Fibroblast of skin of back (primary cell): ENCODE measurements at places on chromosomes 4 and X.

DNA sequence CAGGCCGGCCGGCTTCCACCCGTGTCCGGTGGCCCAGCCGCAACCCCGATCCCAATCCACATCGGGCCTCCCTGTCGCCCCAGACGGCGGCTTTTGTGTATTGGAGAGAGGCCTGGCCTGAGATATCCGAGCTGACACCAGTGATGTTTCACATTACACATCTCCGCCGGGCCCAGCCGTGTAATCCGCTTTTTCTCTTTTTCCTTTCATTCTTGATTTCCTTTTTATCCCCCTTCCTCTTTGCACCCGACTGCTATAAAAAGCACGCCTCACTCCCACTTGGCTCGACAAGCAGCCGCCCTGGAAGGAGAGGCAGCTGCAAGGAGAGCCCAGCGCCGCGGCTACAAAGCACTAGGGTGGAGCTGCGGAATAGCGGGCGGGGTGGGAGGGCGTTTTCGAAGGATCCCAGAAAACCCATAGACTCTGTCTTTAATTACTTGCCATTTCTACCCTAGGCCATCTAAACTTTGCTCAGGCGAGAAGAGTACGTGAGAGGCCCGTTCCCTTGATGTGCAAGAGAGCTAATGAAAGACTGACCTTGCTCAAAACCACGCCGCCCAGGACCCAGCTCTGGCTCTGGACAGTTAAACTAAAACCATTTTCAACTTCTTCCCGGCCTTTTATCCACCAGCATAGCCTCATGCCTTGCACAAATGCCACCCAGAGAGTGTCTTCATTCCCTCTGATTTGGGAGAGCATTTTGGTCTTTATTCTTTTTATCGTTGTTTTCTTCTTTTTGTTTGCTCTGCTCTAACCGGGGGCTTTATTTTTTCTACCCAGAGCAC lies 3.2 kb downstream of the PITX2 start:
- DNase-seq: no peak

- DNase-seq: no peak
Observed at GRCh38 chr4:109321232-109321631, 18.8 kb upstream of the COL25A1 start.

DNA sequence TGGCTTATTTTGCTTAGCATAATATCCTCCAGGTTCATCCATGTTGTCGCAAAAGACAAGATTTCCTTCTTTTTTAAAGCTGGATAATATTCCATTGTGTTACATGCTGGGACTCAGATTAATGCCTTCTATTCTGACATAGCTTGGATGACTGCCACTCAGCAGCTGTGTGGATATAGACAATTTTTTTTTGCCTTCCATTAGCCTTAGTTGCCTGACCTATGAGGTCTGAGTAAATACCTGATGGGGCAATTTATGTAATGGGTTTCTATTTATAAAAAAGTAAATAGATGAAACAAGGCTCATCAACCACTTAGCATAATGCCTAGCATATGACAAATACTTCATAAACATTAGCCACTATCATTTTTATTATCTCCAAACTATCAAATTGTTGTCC lies 515.4 kb downstream of the ZNF674 start:
- DNase-seq: no peak

DNA sequence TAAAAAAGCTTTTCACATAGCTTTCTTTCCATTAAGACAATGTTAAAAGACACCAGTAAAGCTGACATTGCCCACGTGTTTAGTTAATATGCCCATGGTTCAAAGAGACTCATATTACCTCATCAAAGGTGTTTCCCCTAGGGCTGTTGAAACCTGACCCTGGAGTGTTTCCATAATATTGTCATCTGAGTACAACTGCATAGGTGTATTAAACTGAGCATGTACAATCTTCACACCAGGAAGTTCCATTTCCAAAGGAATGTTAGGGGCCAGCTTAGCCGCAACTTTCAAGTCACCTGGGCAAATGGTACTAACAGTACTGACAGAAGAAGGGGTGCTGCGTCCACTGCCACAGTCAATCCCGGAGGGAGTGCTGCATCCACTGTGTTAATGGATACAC lies 27.1 kb downstream of the PDLIM3 start:
- DNase-seq: no peak

DNA sequence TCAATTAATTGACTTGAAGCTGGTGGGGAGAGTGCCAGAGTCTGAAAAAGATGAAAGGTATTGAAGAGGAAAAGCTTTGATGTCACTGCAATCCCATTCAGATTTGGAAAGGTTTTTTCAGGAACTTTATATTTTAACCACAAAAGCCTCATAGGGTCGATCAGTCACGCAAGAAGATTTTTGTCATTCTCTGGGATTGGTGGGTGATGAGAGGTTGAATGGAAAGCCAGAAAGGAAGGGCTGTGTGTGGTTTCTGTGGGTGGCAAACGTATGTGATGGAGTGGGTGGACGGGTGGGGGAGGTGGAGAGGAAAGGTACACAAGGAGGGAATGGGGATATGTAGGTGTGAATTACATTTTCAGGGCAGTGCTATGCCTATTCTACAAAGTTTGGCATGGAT lies 173.8 kb upstream of the SCML1 start:
- DNase-seq: no peak

GRCh38 chrX:29257521-29257920 lies 670.3 kb downstream of the IL1RAPL1 start:
- peak; percentile 89 for DNase-seq

DNA sequence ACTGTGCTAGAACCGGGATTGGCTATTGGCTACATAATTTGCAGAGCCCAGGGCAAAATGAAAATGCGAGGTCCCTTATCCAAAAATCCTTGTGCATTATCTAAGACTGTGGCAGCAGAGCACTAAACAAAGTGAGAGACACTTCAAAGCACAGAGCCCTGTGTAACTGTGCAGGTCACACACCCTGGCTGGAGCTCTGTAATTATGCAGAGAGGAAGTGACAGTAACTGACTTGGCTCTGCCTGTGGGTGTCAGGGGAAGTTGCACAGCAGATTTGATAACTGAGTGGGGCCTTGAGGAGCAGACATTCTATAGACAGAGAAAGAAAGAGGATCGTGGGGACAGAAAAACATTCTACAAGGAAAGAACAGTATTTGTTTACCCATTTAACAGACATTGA lies 173.5 kb upstream of the FMR1 start:
- DNase-seq: no peak

- peak; percentile 91 for DNase-seq
Observed at GRCh38 chrX:16160729-16161128, 6.6 kb upstream of the MAGEB17 start.

DNA sequence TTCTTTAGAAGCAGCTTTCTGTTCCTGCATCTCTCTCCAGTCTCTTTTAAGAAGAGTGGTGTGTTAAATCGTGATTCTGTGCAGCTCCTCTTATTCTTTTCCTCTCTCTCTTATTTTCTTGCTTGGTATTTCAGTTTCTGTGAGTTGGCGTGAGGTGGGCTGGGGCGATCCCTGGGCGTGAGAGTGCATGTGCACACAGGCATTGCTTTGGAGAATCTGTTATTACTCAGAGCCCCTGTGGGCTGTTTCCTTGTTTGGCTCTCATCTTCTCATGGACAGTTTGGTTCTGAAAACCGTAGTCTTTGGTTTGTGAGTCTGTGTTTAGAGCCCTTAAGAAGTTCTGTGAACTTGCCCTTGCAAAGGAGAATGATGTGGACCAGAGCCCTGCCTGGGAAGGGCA lies 97.2 kb upstream of the CLNK start:
- no peak for DNase-seq

- DNase-seq: no peak
Observed at GRCh38 chrX:13495232-13495631, 74.2 kb upstream of the EGFL6 start.

DNA sequence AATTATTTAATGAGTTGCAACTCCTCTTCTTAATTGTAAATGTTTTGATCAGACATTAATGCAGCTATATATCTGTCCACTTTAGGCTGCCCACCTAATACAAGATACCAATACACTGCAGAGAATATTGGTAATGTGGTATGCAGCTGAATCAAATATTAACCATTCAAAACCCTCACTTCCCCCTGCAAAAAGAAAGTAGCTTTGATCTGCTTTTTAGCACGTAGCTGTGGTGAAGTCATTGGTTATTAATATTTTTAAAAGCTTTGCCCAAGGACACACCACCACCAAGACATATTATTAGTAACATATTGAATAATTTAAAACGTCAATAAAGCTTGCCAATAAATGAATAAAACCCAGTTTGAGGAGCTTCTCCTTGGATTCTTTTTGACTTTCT lies 28.6 kb upstream of the CYP2U1 start:
- DNase-seq: no peak

- DNase-seq: no peak
Observed at GRCh38 chr4:181330654-181331201, 912.5 kb upstream of the TENM3 start.

DNA sequence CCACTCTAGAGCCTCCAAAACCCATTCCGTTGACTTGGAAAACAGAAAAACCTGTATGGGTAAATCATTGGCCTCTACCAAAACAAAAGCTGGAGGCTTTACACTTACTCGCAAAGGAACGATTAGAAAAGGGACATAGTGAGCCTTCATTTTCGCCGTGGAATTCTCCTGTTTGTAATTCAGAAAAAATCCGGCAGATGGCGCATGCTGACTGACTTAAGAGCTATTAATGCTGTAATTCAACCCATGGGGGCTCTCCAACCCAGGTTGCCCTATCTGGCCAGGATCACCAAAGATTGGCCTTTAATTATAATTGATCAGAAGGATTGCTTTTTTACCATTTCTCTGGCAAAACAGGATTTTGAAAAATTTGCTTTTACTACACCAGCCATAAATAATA lies 60.8 kb downstream of the ZNF732 start:
- peak; percentile 8 for DNase-seq

DNA sequence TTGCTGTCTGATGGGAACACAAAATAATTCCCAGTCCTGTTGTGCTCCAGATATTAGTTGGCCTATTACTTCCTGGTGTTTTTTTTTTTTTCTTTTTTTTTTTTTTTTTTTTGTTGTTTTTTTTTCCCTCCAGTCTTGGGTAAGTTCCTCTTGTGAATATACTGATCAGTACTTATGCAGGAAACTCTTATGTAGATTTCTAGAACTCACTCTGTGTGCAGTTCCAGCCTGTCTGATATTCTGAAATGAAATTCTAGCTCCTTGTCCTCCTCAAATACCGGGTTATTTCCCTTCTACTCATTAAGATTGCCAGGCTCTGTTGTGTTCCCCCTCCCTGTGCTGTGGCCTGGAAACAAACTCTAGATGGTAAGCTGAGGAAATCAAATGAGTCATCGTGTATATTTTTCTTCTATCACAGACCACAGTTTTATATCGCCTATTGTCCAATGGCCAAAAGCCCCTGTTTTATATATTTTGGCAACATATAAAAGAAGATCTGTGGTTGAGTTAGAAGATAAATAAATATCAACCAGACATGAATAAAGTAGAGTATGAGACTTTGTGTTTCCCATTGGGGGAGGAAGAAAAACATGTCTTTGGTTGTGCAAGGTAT lies 124.3 kb upstream of the UGT8 start:
- DNase-seq: no peak

DNA sequence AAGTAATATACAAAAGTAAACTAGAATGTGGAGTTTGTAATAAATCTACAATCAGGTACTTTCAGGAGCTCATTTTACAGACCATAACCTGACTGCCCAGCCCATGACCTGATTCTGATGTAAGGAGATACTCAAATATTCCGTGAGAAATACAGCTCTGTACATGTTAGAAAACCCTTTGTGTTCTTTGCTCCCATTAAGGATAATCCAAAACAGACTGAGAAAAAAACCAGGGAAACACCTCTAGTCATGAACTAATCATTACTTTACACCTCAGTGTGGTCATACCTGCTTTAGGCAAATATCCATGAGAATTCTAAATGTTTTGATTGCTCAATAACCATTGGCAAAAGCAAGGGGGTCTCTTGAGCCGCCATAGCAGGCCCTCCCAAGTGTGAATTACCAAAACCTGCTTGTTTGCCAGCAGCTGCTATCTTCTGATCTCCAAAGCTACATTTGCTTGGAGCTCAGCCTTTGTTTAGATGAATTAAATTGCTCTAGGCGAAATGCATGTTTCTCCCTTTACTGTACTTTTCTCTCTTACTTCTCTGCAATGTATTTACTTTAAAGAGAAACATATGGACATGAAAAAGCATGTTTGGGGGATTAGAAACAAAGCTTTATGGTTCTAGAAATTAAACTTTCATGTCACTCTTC lies 79.1 kb downstream of the ANKRD50 start:
- DNase-seq: no peak

- DNase-seq: no peak
Observed at GRCh38 chr4:154578919-154579318, 11.6 kb downstream of the FGA start.

DNA sequence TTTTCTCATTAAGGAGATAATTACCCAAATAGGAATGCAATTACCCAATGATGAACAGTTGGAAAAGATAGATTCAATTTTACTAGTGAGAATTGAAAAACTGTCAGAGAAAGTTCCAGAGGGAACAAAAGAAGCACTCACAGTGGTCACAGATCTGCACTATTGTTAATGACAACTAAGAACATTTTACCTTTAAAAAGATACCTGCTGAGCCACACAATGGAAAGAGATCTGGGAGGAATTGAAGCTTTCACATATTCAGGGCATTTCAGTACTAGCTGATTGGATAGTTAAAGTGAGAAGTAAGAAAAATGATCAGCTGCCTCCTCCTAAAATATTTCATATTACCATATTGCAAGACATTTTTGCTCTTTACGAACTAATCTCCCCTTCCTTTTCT lies 1822.2 kb downstream of the STIM2 start:
- no peak for DNase-seq

- DNase-seq: peak; percentile 82
Observed at GRCh38 chrX:18617407-18617750, 54.5 kb downstream of the RS1 start.

DNA sequence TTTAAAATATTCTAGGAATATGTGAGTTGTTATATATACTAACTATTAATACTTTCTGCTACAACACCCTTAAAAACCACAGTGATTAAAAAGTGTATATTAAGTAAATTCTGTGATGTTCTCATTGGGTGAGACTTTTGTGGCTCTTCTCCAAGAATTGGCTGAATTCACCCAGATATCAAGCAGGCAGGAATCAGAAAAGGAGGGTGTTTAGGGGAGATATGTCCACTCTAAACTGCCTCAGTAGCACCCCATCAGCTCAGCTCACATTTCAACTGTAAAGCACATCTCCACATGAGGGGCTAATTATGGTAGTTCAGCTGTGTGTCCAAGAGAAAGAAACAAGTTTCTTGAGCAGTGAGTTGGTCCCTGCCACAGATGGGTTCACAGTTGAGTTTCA lies 165.0 kb downstream of the GALNTL6 start:
- no peak for DNase-seq
